Right lobe of liver (tissue), 6 donors: ENCODE measurements at places on chromosomes 3 and 15. TPM values are rescaled to one million over a fixed set of nuclear protein-coding genes. Genes with fewer than 3 reads are reported as not detected.

DNA sequence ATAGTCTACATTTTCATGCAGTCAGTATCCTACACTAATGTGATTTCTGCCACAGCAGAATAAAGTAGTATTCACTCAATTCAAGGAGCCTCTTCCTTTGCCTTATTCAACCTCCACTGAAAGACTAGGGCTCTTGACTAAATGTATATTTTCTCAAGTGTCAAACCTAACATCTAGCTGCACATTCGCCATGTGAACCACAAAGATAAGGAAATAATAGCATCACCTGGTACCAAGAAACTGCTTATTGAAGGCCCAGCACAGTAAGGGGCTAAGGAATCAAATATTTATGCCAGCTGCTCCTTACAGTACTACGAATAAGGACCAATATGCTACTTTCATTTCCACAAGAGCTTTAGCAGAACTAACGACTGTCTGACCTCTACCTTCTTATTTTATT, 1.3 kb downstream of the SRP14 start:
- H3K27ac ChIP-seq = no peak overlapping the region
- no peak for DNase-seq
- H3K36me3 ChIP-seq = peaks cover 9% of the 10 kb centered on the region
- H3K27me3 ChIP-seq = no peaks in the 10 kb centered on the region
- peaks cover 26% of the 10 kb centered on the region for H3K4me1 ChIP-seq
- H3K4me3 ChIP-seq = peak overlapping the region; percentile 81

DNA sequence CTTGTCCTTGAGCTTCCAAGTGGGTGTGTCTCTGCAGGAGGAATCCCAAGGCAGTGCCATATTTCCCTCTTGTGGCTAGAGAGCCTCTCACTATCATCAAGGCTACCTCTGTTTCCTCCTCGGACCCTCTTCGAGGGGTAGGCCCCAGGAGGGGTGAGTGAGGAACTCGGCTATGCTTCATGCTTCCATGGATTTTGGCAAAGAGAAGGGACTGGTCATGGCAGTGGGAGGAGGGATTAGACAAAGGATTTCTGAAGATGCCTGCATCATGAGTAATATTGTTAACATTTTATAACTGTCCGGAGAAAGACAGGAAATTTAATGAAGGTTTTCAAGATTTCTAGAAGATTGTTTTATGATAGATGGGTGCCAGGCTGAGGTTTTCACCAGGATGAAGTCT, 241.5 kb downstream of the CLSTN2 start:
- H3K4me3 ChIP-seq = no peak overlapping the region
- H3K36me3 ChIP-seq = no peaks in the 10 kb centered on the region
- H3K27me3 ChIP-seq = no peaks in the 10 kb centered on the region
- H3K27ac ChIP-seq = no peak overlapping the region
- DNase-seq = no peak

DNA sequence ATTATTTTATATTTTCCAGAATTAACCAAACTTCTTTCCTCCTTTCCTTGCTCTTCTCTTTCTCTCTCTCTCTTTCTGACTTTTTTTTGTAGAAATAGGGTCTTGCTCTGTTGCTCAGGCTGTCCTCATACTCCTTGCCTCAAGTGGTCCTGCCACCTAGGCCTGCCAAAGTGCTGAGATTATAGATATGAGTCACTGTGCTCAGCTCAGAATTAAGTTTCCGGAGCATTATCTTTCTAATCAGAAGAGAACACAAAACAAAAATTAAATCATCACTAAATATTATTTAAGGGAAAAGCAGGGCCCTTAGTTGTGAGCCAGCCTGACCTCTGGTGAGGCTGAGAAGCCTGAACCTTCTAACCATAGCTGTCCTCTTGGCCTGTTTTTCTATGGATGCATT, 168.2 kb downstream of the SOX2 start:
- DNase-seq = no peak
- no peaks in the 10 kb centered on the region for H3K36me3 ChIP-seq
- H3K4me1 ChIP-seq = no peaks in the 10 kb centered on the region
- H3K27me3 ChIP-seq = no peaks in the 10 kb centered on the region
- no peak overlapping the region for H3K4me3 ChIP-seq

GRCh38 chr3:42535981-42536784, 33.7 kb downstream of the VIPR1 start:
- no peaks in the 10 kb centered on the region for H3K4me1 ChIP-seq
- H3K27me3 ChIP-seq = no peaks in the 10 kb centered on the region
- H3K27ac ChIP-seq = no peak overlapping the region
- H3K4me3 ChIP-seq = no peak overlapping the region
- H3K36me3 ChIP-seq = no peaks in the 10 kb centered on the region

- H3K27ac ChIP-seq = no peak overlapping the region
- no peaks in the 10 kb centered on the region for H3K4me1 ChIP-seq
- no peaks in the 10 kb centered on the region for H3K27me3 ChIP-seq
- H3K36me3 ChIP-seq = no peaks in the 10 kb centered on the region
- DNase-seq = no peak
These were observed 881.8 kb upstream of the NR2F2 start for GRCh38 chr15:95448531-95449229.

Gene DAZL
- total RNA-seq = not detected

Gene GPR27
- total RNA-seq = 0.37 TPM

Gene ISLR
- total RNA-seq = 9.9 TPM
